Activated CD4-positive, alpha-beta T cell treated with anti-CD3 and anti-CD28 coated beads, Interleukin-2, amount 10 ng/mL, durations not matched to agents 7 days and 5 days (primary cell): ENCODE measurements at places on chromosomes 11 and 22. TPM values are rescaled to one million over a fixed set of nuclear protein-coding genes. Genes with fewer than 3 reads are reported as not detected.
A peak's percentile ranks its signal among the peaks of the same experiment; 100 is the strongest.

DNA sequence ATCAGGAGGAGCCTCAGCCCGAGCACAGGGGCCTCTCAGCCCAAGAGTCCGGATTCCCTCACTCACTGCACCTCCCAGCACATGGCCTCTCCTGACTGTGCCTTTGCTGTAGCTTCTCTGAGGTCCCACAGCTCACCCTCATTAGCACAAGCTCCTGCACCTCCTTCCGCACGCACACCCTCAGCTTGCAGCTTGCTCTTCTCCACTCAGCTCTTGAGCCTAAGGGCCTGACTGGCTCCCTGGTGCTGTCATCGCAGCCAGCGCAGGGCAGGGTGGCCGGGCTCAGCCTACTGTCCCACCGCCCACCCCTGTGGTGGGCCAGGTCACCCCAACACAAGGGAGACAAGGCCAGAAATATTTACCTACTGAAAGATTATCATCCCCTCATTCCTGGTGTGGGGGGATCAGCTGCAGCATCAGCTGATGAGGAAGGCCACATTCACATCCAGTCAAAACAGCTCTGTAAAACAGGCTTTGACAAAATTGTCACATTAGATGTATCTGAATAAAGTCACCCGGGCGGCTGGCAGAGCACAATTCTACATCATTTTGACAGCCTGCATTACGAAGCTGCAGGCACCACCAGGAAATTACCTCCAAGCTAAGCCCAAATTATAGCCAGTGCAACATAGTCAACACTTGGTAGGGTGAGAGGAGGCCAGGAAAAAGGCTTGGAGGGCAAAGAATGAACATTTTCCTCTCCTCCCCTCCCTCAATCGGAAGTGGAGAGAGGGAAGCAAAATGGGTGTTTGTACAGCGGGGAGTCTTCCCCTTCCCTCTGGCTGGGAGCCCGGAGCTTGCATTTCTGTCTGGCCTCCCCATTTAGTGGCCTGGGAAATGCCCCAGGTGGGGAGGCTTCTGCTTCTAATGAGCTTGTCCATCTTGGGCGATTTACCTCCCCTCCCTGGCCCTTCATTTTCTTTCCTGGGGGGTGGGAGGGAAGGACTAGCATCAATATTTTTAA lies 29.5 kb upstream of the IGSF9B start:
- peaks cover 12% of the 10 kb centered on the region for H3K27me3 ChIP-seq
- H3K4me1 ChIP-seq: peaks cover 11% of the 10 kb centered on the region
- H3K27ac ChIP-seq: no peak overlapping the region
- H3K36me3 ChIP-seq: no peaks in the 10 kb centered on the region
- H3K4me3 ChIP-seq: no peak overlapping the region
- DNase-seq: no peak

- H3K4me3 ChIP-seq: peak overlapping the region; percentile 9
- H3K36me3 ChIP-seq: peaks cover 9% of the 10 kb centered on the region
- H3K27me3 ChIP-seq: no peaks in the 10 kb centered on the region
- peaks cover 66% of the 10 kb centered on the region for H3K4me1 ChIP-seq
Observed at GRCh38 chr11:47523490-47524225, 29.3 kb downstream of the CELF1 start.

GRCh38 chr11:8477680-8478079 lies 116.3 kb downstream of the STK33 start:
- H3K4me3 ChIP-seq: no peak overlapping the region
- H3K36me3 ChIP-seq: no peaks in the 10 kb centered on the region
- no peak overlapping the region for H3K27ac ChIP-seq
- no peaks in the 10 kb centered on the region for H3K4me1 ChIP-seq
- H3K27me3 ChIP-seq: peaks cover 4% of the 10 kb centered on the region

- peaks cover 4% of the 10 kb centered on the region for H3K27me3 ChIP-seq
- DNase-seq: peak; percentile 15
- H3K36me3 ChIP-seq: no peaks in the 10 kb centered on the region
- H3K27ac ChIP-seq: peak overlapping the region; percentile 71
- H3K4me1 ChIP-seq: peaks cover 20% of the 10 kb centered on the region
- no peak overlapping the region for H3K4me3 ChIP-seq
Observed at GRCh38 chr11:75801362-75802020, 13.5 kb upstream of the UVRAG start.

DNA sequence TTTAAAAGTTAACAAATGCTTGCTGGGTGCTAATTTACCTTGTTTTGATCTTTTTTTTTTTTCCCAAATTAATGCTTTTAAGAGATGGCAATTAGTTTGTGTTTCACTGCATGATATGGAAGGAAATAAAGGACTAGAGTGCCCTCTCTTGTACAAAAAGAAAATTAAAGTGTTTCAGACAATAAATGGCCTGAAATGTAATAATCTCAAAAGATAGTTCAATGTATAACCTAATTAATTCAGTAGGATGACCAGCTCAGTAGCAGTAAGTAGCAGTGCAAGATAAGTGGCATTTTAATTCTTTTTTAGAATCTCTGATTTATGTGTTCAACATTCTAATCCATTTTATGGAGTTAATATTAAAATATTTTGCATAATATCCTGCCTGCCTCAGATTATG lies 39.9 kb upstream of the MYO18B start:
- H3K27me3 ChIP-seq: no peaks in the 10 kb centered on the region
- no peak for DNase-seq
- peaks cover 54% of the 10 kb centered on the region for H3K36me3 ChIP-seq
- peaks cover 64% of the 10 kb centered on the region for H3K4me1 ChIP-seq

DNA sequence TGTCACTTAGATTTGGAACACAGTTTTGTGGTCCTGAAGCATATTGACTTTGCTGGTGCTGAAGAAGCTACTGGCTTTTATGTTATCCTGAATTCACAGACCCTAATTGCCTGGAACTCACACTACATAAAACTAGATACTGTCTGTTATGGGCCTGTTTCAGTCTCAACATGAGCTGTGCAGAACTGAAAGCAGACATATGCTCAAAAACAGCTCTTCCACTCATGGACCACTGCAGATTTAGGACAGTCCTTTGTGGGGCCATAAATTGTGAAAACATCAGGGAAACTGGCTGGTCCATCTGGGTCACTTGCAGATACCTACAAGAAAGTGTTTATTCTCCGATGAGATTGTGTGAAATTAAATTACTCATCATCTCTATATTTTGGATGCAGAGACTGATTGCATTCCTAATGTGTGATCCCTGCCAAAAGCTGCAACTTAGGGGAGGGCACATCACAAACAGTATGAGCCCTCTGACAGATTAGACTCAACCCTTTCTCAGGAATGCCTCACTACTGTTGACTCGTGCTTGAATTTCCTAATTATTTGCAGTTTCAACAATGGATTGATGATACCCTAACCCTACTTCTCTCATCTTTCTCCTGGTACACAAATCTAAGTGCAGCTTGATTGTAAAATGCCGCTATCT lies 10.2 kb upstream of the CLNS1A start:
- H3K27ac ChIP-seq: no peak overlapping the region
- H3K4me1 ChIP-seq: peaks cover 7% of the 10 kb centered on the region
- H3K27me3 ChIP-seq: peaks cover 9% of the 10 kb centered on the region
- DNase-seq: no peak

GRCh38 chr22:30858976-30859713 lies 109.4 kb downstream of the MORC2 start:
- H3K4me3 ChIP-seq: no peak overlapping the region
- no peaks in the 10 kb centered on the region for H3K27me3 ChIP-seq
- H3K27ac ChIP-seq: no peak overlapping the region
- H3K36me3 ChIP-seq: no peaks in the 10 kb centered on the region
- DNase-seq: no peak

DNA sequence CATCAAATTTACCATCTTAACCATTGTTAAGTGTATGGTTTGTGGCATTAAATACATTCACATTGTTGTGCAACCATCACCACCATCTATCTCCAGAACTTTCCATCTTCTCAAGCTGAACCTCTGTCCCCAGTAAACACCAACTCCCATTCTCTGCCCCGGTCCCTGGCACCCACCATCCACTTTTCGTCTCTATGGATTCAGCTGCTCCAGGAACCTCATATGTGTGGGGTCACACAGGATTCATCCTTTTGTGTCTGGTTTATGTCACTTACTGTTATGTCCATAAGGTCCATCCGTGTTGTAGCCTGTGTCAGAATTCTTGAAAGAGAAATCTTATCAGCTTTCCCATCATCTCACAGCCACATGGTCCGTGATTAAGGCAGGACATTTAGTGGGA lies 16.3 kb downstream of the TSPAN32 start:
- DNase-seq: no peak
- H3K36me3 ChIP-seq: no peaks in the 10 kb centered on the region
- H3K27me3 ChIP-seq: peaks cover 21% of the 10 kb centered on the region
- H3K4me1 ChIP-seq: no peaks in the 10 kb centered on the region
- H3K27ac ChIP-seq: no peak overlapping the region

DNA sequence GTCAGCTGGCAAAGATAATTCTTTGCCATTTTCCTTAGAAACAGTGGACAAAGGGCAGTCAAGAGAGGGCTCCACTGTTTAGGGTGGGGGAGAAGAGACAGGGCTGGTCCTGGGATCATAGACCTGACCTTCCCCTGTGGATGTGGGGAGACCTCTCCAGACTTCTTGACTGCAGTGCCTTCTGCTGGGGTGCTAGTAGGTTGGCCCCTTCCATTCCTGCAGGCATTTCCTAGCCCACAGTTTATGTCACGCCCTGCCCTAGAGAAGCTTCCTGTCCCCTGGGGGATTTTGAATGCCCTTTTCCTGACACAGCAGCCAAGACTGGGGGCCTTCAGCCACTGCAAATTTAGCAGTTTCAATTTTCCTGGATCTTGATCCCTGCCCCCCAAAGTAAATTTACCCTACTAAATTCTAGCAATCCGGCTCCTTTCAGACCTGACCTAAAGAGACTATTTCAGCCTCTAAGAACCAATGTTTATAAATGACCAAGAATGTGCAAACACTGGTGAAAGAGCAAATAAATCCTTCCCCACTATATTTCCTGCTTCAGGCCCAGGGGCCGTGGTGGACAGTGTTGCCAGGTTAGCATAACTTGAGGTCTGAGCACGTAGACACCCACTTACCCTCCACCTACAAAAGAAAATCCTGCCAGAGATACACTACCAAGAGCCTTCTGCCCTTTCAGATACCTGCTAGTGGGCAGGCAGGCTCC lies 58.4 kb downstream of the PPFIBP2 start:
- H3K4me1 ChIP-seq: peaks cover 21% of the 10 kb centered on the region
- H3K27ac ChIP-seq: no peak overlapping the region
- H3K36me3 ChIP-seq: peaks cover 10% of the 10 kb centered on the region

DNA sequence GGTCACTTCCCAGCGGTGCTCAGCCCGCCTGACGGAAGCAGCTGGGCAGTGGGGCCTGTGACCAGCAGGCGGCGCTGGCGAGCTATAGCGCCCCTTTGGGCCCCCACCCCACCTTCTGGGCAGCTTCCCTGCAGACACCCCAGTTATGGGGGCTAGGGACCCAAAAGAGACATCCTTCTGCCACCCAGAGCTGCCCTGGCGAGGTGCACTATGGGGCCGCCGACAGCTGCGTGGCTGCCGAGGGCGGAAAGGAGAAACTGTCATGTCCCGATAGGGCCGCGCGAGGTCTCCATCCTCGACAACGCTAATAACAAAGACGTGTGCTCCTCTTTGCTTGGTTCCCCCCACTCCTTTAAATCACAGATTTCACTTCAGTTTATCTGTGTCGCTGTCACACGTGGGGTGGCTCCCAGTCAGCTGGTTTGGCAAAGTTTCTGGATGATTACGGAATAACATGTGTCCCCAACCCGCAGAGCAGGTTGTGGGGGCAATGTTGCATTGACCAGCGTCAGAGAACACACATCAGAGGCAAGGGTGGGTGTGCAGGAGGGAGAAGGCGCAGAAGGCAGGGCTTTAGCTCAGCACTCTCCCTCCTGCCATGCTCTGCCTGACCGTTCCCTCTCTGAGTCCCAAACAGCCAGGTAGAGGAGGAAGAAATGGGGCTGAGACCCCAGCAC lies 673 bp upstream of the MYO7A start:
- peaks cover 4% of the 10 kb centered on the region for H3K4me1 ChIP-seq
- peak; percentile 44 for DNase-seq
- no peaks in the 10 kb centered on the region for H3K36me3 ChIP-seq
- H3K27ac ChIP-seq: no peak overlapping the region

GRCh38 chr22:24876700-24877099 lies 69.8 kb downstream of the LHFPL7 start:
- no peaks in the 10 kb centered on the region for H3K4me1 ChIP-seq
- H3K36me3 ChIP-seq: no peaks in the 10 kb centered on the region

GRCh38 chr11:78796956-78797355 lies 222.3 kb upstream of the NARS2 start:
- H3K27me3 ChIP-seq: peaks cover 3% of the 10 kb centered on the region
- H3K4me3 ChIP-seq: no peak overlapping the region
- H3K36me3 ChIP-seq: no peaks in the 10 kb centered on the region
- no peaks in the 10 kb centered on the region for H3K4me1 ChIP-seq
- DNase-seq: no peak

DNA sequence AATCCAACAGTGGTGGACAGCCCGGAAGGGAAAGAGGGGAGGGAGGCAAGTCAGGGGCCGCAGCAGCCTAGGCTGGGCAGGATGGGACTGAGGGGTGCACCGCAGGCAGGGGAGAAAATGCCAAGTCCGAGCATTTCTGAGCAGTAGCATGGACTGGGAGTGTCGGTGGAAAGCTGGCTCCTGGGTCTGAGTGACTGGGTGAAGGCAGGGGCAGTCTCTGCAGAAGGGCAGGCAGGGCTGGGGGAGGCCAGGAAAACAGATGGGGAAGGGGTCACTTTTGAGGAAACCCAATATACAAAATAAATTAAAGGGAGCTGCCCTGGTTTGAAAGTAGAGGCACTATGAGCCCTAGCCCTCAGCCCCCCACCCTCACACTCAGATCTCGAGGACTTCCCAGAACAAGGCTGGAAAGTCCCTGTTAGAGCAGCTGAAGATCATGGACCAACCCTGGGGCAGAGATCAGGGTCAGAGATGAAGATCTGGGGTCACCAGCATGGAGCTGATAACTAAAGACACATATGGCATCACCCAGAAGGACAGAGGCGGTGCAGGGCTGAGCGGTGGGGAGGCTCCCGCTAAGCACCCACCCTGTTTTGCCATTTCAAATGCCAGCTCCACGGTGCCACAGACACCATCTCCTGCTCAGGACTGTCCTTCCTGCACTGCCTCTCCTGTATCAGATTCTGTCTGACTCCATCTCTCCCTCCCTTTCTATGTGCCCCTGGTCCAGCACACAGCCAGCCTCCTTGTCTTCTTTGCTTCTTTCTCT lies 32.4 kb upstream of the ETS1 start:
- no peak overlapping the region for H3K4me3 ChIP-seq
- H3K4me1 ChIP-seq: peaks cover 55% of the 10 kb centered on the region
- DNase-seq: no peak
- H3K27ac ChIP-seq: no peak overlapping the region

DNA sequence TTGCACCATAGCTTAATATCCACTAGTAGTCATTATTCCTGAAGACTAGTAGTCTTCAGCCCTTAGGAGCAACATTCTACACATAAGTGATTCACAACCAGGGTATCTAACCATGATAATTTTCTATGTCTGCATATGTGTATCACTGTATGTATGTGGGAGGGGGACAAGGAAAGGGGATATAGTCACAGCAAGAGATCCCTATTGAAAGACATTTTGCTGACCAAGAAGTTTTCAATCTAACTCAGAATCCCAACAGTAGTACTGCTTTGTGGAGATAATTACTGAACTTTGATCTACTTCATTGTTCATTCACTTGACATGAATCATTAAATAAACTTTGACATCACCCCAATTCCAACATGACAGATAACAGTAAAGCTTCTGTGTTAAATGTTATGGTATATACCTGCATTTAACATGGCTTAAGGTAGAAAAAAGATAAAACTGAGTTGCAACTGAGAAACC lies 10.3 kb downstream of the PIK3C2A start:
- H3K36me3 ChIP-seq: peaks cover 6% of the 10 kb centered on the region
- no peaks in the 10 kb centered on the region for H3K4me1 ChIP-seq
- no peak for DNase-seq
- H3K27ac ChIP-seq: no peak overlapping the region
- H3K4me3 ChIP-seq: no peak overlapping the region

Gene EIF4G2
- total RNA-seq: 817 TPM

Gene ZNF215
- total RNA-seq: 0.96 TPM

Gene MS4A4E
- total RNA-seq: not detected

Gene PANX3
- not detected for total RNA-seq

Gene MEI1
- 60.0 TPM for total RNA-seq

Gene CDC42EP2
- total RNA-seq: 0.67 TPM

Gene KRTAP5-1
- not detected for total RNA-seq

Gene MYO7A
- 0.15 TPM for total RNA-seq

Gene HPX
- total RNA-seq: not detected
